Bronchial epithelial cell (primary cell): ENCODE measurements at places on chromosomes 16 and 17. TPM values are rescaled to one million over a fixed set of nuclear protein-coding genes. Genes with fewer than 3 reads are reported as not detected.

Gene TP53TG3C
- not detected in 2 replicates for total RNA-seq

Gene NPIPA8
- total RNA-seq = not detected in 2 replicates

Gene TBC1D3
- total RNA-seq = not detected in 2 replicates

DNA sequence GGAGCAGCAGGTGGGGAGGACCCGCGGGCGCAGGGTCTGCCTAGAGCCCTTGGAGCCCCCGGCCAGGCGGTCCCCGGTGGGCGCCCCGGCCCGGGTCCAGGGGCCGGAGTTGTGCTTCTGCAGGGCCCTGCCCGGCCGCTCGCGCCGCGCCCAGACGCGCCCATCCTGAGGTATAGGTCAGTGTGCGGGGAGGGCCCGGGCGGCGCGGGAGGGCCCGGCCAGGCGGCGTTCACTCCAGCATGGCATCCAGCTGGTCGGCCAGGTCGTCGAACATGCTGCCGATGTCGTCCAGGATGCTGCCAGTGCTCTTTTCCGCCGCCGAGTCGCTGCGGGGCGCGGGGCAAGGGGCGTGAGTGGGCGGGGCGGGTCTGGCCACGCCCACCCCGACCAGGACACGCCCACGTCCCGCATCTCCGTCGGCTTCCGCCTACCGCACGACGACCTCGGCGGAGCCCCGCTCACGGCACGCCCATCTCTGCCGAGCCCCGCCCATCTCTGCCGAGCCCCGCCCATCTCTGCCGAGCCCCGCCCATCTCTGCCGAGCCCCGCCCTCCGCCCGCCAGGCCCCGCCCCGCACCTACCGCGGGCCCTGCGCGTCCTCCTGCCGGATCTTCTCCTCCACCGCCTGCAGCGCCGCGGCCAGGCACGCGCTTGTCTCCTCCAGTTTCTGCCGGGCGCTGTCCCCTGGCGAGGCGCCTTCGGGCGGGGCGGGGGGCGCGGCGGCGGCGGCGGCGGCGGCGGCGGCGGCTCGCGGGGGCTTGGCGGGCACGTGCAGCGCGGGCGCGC, 17.9 kb downstream of the CASKIN1 start:
- no peak for DNase-seq

- DNase-seq = no peak
Measured at GRCh38 chr16:1579214-1579613, 32.7 kb downstream of the IFT140 start.

- DNase-seq = no peak
Measured at GRCh38 chr17:81534157-81535006, 6.2 kb downstream of the FSCN2 start.

GRCh38 chr16:66006485-66006884, 360.0 kb upstream of the CDH5 start:
- DNase-seq = no peak

- DNase-seq = no peak
Measured at GRCh38 chr16:24863582-24864437, 18.0 kb downstream of the SLC5A11 start.

DNA sequence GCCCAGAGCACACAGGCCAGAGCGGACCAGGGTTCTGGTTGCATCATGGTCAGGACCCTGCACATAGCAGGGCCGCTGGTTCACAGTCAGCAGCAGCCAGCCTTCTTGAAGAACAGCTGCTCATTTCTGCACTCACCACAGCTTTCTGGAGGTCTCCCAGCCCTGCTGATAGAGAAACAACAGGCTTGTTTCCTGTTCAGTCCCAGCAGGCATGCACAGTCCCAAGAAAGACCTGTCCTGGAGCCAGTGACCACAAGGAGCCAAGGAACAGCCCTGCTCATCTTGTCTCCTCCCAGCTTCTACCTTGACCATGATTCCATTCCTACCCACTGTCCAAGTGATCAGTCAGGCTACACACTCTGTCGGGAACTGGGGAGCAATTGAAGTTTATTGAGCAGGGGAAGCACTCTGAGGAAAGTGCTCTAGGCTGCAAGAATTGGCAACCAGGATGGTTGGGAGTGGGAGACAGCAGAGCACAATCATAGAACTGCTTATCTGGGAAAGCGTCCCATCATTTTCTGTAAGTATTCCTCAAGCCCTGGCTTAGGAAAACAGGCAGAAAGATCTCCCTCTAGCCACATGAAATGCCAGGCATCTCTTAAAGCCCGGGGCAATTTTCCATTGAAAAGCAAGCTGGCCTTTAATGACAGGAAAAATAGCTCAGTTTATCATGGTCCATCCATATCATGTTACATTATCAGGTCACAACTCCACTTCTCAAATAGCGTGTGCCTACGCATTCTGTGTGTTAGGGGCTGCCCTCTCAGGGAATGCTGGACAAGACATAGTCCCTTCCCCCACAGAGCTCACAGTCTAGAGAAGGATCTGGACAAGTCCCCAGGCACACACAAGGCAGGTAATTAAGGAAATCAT, 155.4 kb upstream of the FOXF1 start:
- DNase-seq = no peak

DNA sequence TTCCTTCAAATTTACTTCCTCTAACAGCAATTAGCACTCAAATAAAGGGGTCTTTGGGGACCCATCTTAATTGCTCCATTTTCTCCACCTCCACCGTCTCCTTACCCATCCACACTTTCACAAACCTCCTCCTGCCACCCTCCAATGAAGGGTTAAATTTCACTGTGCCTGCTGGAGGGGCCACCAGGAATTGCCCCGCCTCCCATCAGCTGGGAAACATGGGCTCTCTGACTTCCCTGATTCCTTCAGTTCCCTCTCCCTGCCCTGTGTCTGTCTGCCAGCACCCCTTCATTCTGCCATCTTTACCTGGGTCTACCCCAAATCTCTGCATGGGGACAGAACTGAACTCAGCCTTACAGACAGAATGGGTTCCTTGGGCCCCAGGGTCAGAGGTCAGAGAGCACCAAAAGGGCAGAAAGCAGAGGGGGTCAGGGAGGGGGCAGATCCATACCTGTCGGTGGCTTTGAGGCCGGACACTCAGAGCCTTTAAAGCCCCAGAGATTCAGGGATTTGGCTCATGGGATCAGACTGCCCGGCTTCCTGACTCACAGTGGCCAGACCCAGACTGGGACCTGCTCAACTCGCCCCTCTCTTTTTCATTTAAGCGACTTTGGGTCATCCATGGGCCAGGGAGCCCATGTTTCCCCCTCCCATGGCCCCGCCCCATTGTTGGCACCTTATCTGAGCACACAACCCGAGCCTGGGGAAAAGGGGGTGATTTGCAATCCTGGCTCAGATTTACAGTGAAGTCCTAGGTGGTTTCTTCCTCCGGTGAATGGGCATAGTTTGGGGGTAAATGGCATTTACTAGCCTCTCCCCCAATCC, 17.6 kb upstream of the SP2 start:
- DNase-seq = no peak

- DNase-seq = no peak
Measured at GRCh38 chr17:4747847-4748246, 8.1 kb upstream of the CXCL16 start.

GRCh38 chr17:71933306-71933705, 187.5 kb upstream of the SOX9 start:
- DNase-seq = no peak

GRCh38 chr17:55842405-55843158, 91.7 kb downstream of the PCTP start:
- DNase-seq = no peak

DNA sequence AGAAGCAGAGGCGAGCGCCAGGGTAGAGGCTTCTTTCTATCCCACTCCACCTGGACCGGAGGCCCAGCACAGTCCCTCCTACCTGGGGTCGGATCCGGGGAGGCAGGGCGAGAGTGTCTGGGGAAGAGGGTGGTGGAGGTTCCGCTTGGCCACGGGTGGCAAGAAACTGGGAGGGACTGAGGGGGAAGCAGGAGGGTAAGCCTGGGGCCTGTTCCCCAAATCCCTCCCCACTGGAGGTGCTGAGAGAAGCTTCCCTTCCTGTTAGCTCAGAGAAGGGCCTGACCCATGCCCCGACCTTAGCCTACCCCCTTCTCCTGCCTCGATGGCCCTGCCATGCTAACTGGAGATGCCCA, 1.8 kb upstream of the TPPP3 start:
- no peak for DNase-seq
